ENCODE measurements at places on chromosomes 1 and 21.

GRCh38 chr1:15174615-15174983 is 21.1 kb downstream of the TMEM51 start:
- no peak for DNase-seq

GRCh38 chr1:201602413-201603265 is 63.7 kb downstream of the NAV1 start:
- DNase-seq: no peak

GRCh38 chr1:247908766-247909165 is 11.3 kb upstream of the OR2T8 start:
- no peak for DNase-seq

GRCh38 chr1:243397613-243398321 is 141.9 kb downstream of the SDCCAG8 start:
- no peak for DNase-seq

DNA sequence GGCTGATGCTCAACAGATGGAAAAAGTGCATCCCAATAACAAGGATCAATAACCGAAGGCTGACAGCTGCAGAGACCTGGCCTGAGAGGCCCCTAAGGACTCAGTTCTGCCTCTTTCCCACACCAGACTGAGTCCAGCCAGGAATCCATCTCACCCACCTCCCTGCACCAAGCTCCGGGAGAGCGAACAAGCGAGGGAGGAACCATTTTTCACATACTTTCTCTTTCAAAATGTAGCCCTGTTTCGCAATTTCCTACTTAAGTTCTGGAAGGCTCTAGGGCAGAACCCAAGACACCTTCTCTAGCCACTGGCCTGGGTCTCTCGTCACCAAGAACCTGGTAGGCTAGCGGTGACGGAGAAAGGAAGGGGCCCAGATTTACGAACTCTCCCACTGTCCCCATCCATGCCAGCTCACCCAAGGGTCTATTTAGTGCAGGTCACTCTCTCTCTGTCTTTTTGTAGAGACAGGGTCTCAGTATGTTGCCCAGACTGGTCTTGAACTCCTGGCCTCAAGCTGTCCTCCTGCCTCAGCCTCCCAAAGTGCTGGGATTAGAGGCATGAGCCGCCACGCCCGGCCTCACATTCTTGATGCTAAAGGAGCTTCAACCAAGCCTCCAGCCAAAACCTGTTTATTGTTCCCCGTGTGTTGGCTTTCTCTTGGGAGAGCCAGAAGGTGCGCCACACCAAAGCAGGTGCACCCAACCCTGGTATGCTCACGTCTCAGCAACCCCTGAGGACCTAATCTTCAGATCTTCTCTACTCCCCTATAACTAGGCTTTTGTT is 10.9 kb upstream of the GNL2 start:
- DNase-seq: no peak

DNA sequence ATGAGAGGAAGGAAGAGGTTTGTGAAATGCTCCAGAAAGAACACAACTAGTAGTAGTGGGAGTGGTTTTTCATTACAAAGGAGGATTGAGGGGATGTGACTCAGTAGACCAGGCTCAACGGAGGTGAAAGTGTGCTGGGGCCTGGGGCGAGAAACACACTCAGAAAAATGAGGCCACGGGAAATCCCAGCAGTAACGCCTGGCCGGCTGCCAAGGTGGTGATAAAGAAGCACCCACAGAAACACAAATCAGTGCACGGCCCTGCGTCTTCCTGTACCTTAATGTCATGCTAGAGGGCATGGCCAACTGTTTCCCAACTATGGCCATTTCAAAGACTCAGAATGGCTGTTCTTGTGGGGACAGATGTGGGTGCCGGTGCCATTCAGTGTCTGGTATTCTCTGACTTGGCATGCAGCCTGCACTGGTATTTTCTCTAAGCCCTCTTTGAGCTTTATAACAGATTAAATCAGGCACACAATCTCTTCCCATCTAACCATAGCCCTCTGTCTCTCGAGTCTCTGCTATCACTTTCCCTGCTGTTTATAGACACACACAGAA is 38.2 kb downstream of the URB2 start:
- DNase-seq: no peak

- DNase-seq: no peak
These were observed 1.2 kb downstream of the SH2D5 start for GRCh38 chr1:20731057-20731991.

DNA sequence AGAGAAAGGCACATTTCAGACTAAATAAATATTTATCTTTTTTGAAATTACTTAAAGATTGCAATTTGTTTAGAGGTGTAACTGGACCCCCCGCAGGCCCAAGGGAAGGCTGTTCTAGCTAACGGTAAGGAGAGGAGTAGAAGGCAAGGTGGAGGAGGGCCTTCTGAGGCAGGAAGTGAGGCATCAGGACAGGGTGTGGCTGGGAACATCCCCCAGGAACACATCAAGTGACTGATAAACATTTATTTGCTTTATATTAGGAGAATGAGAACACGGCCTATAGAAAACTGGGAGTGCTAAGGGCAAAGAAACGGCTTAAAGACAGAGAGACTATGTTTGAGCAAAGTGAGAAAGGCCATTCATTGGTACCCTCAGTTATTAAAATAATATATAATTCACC is 23.2 kb downstream of the HIVEP3 start:
- DNase-seq: no peak

DNA sequence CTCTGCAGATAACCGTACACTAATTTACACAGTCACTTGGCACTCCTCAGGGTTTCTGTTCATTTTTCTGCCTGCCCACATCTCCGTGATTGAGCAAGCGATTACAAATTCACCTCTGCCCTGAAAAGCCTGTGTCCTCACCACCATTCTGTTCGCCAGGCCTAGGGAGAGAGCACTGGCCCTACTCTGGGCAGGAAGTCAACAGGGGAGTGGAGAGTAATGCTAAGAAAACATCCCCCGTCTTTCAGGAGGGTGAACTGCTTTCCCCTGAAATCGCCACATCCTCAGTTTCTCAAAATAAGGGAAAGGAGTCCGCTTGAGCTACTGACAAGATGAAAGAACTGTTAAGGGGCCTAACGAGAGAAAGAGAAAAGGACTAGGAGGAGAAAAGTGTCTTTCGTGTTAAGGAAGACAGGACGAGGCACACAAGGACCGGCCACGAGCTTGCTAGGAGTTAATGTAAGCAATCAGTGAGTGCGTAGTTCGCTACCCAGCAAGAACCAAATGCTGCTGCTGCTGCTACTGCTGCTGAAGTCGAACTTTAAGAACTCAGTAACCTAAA is 632 bp downstream of the PEX19 start:
- DNase-seq: no peak

DNA sequence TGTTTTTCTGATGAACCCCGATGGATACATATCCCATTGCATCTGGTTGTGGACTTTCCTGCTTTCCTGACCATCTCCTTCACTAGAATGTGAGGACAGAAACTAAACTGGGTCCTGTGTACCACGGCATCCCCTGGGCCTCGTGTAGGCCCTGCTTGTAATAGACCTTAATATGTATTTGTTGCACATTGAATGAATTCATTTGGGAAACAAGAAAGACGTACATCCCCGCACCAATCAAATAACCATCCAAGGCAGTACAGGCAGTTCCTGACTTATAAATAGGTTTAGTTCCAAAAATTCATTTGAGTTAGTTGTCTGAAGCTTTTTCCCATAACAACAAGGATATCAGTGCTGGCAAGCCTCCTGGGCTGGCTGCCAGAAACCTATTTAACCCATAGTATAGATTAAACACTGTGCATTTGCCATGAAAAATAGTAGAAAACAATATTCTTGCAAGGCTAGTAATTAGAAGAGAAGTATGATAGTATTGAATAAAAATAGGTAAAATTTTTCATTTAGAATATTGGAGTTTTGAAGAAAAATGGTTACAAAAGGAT is 81.8 kb upstream of the CD34 start:
- DNase-seq: no peak

DNA sequence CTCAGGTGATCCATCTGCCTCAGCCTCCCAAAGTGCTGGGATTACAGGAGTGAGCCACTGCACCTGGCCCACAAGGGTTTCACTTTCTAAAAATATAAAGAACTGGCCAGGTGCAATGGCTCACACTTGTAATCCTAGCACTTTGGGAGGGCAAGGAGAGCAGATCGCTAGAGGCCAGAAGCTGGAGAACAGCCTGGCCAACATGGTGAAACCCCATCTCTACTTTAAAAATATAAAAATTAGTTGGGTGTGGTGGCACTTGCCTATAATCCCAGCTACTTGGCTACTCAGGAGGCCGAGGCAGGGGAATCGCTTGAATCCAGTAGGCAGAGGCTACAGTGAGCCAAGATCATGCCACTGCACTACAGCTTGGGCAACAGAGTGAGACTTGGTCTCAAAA is 25.7 kb downstream of the MRPL39 start:
- no peak for DNase-seq

- DNase-seq: no peak
These were observed 134.9 kb downstream of the RHOU start for GRCh38 chr1:228870041-228870713.

DNA sequence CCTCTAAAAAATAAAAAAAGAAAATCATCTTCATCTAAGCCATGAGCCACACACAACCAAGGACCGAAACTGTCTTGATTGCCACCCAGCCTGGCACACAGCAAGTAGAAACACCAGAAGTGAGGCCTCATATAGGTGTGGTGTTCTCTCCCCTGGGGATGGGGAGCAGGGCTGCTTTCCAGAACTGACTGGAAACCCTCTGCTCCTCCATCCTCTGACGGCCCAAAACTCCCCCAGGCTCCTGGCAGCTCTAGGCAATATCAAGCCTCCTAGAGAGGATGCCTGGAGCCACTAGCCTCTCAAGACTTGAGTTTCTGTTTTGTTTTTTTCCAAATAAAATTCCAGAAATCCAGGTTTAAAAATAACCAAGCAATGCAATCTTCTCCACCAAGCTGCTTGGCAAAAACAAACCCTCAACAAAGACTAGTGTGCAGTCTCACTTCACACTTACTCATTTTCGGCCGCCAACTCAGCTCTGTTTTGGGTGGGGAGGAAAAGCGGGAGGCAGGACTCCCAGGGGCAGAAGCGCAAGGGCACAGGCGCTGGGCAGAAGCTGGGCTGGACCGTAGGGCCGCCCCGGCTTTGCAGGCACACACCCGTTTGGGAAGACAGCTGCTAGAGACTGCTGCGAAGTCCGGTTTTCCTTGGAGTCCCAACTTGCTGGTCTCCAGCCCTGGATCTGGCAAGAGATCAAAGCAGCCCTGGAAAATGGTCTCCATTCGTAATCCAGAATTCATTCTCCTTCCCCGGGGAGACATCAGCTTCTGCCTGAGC is 78.2 kb upstream of the CAPZB start:
- no peak for DNase-seq

- no peak for DNase-seq
These were observed 189.9 kb downstream of the APP start for GRCh38 chr21:25980710-25981109.

DNA sequence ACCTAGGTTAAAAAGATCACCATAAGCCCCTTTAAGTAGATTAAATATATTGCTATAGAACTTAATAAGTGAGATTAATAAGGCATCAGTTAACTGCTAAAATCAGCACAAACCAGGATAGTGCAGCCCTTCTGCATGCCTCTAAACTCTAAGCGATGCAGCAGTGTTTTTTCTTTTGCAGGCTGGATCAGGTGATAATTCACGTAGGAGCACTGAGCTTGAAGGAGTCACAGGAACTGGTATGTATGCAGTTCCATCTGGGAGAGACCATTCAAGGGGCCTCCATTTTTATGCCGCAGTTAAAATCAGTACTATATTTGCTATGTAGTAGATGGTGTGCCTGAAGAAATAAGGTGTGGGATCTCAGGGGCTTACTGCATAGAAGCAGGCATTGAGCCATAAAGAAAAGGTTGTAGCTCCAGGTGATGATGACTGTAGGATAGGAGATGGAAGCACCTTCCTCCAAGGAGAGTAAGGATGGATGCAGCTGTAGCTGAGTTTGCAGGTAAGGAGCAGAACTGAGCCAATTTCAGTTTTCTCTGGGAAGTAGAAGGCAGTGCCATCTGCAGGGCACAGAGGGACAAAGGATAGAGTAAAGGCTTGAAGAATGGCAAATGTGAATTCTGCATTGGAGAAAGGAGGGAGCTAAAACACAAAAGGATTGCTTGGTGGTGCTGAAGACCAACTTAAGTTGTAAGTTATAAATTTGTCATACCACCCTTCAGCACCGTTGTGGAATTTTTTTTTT is 22.6 kb downstream of the NPL start:
- no peak for DNase-seq

DNA sequence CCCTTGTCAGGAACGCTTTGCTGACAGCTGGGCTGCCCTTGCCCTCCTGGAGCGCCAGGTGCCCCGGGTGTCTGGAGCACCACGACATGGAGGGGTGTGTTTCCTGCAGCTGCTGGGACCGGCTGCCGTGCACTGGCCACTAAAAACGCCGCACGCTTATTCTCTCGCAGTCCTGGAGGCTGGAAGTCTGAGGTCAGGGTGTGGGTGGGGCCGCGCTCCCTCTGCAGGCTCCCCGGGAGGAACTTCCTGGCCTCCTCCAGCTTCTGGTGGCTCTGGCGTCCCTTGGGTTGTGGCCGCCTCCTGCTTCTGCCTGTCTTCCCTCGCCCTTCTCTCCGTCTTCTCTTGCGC is 28.0 kb upstream of the PLCH2 start:
- no peak for DNase-seq

DNA sequence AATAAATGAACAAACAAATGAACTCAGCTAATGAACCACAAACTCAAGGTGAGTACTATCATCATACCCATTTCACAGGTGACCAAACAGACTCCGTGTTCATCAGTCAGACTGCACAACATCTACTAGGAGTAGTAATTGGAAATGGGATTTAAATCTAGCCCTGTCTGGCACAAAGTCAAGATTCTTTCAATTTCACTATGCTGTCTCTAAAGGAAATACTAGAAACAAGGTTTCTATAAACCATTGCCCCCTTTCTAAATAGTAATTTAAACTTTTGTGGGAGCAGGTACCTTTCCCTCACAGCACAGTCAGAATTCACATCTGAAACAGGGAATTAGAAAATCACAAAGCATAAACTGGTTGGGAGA is 160.3 kb downstream of the TGFBR3 start:
- no peak for DNase-seq

DNA sequence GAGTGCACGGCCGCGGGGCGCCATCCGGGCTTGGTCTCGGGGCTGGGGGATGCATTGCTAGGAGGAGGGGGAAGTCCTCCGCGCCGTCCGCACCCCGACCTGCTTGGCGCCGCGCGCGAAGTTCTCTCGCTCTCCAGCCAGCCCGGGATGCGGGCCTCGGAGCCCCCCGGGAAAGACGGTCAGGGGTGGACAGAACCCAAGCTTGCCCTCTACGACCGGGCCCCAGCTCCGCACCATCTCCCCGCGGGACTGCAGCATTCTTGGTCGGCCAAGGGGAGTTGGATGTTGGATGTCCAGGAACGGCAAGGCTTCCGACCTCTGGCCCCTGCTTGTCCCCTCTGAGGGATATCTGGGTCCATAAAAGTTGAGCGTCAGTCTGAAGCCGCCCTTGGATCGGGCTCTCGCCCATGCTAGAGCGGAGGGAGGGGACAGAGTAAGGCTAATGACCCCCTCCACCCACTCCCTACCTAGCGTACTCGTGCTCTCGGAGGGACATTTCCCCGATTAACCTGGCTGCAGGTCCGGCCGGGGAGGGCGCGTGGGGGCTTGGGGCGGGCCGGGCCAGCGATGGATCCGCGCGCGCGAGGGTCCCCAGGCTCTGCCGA is 522 bp downstream of the DISP3 start:
- no peak for DNase-seq

All from NCI-H1092 (cell line).